ENCODE measurements at places on chromosomes 5 and 9.
A peak's percentile ranks its signal among the peaks of the same experiment; 100 is the strongest.

GRCh38 chr5:80141147-80141671 is 106.1 kb downstream of the THBS4 start:
- DNase-seq: peak; percentile 74

DNA sequence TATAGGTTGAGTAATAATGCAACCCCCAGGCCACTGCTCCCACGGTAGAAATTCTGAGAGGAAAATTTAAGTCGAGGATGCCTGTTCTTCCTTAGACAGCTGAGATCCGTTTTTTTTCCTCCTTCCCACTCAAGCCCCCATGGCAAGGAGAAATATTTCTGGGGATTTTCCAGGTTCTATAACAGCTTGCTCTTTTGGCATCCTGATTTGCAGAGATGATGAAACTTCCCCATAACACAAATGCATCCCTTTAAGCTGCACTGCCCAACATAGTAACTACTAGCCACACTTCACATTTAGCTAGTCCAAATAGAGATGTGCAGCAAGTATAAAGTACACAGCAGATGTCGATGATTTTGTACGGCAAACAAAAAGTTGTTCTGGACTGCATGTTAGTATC is 32.5 kb upstream of the GNA14 start:
- DNase-seq: no peak

- DNase-seq: no peak
Observed at GRCh38 chr5:12003680-12004079, 99.4 kb upstream of the CTNND2 start.

GRCh38 chr5:1010181-1010510 is 1.5 kb downstream of the NKD2 start:
- no peak for DNase-seq

GRCh38 chr9:126301985-126302603 is 24.5 kb upstream of the MVB12B start:
- DNase-seq: peak; percentile 68

DNA sequence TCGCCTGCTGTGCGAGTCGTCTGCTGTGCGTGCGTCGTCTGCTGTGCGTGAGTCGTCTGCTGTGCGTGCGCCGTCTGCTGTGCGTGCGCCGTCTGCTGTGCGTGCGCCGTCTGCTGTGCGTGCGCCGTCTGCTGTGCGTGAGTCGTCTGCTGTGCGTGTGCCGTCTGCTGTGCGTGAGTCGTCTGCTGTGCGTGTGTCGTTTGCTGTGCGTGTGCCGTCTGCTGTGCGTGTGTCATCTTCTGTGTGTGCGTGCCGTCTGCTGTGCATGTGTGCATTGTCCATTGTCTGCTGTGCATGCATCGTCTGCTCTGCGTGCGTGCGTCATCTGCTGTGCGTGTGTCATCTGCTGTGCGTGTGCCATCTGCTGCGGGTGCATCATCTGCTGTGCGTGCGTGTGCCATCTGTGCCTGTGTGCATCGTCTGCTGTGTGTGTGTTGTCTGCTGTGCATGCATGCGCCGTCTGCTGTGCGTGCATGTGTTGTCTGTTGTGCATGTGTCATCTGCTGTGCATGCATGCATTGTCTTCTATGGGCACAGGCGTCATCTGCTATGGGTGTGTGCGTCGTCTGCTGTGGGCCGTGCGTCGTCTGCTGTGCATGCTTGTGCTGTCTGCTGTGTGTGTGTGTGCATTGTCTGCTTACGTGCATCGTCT is 68.6 kb upstream of the IRX4 start:
- DNase-seq: no peak

DNA sequence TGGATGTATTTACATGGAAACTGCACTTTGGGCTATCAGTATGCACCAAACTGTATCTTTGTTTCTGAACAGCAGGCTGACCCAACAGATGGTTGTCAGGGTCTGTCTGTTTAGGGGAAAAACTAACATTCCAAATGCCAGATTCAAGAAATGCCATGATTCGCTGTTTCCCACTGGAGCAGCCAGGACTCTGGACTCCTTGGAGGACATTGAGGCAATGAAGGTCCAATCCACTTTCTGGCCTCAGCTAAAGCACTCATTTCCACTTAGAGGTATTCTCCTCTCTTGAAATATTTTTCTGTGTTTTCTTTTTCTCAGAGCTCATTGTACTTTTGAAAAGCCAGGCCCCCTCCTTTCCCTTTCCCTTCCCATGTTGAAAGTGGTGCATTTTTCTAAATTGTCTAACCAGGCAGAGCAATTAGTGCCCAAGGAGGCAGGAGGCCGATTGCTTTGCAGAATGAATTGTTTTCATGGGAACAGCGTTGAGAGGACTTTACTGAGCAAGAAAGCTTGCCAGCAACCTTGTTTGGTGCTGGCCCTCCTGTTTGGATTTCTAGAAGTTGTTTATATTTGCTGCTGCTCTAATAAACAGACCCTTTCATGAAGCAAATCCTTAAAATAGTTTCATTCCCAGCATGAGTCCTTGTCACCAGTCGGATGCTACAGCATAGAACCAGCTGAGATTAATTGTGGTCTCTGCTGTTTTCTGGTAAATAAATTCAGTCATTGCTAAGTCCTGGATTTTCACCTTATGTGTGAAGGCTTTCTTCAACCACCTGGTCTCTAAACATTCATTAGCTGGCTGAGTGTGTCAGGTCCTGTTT is 132.8 kb upstream of the TAF11L2 start:
- DNase-seq: no peak

Measured in cardiac fibroblast (primary cell).